ENCODE measurements at places on chromosomes 4 and X.

DNA sequence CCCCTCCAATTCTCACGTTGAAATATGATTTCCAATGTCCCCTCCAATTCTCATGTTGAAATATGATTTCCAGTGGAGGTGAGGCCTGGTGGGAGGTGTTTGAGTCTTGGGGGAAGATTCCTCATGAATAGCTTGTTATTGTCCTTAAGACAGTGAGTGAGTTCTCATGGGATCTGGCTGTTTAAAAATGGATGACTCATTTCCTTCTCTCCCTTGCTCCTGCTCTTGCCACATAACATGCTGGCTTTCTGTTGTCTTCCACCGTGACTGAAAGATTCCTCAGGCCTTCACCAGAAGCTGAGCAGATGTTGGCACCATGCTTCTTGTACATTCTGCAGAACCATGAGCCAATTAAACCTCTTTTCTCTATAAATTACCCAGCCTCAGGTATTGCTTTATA is 346.8 kb upstream of the TECRL start:
- no peak for DNase-seq

DNA sequence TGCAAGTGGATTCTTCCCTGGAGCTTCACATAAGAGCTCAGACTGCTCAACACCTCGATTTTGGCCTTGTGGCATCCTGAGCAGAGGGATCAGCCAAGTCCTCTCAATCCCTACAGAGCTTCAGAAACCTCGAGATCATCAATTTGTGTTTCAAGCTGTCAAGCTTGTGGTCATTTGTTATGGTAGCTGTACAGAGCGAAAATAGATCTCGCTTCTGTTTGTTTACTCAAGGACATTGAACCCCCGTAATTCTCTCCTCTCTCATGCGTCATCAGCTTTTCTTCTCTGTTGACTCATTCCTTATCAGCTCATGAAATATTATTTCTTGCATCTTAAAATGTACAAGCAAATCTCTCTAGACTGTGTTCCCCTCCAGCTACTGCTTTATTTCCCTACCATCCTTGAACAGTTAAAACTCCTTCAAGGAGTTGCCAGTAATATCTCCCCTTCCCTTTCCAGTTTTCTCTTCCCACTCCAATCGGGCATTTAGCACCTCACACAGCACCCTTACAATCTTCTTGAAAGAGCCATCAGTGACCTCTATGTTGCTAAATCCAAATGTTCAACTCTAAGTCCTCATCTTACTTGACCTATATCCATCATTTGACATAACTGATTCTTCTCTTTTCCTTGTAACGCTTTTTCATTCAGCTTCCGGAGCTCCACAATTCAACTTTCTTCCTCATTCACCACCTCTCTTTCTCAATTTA is 106.2 kb upstream of the FAT1 start:
- no peak for DNase-seq

- no peak for DNase-seq
These were observed 111.2 kb upstream of the ZNF827 start for GRCh38 chr4:146049802-146050201.

GRCh38 chr4:6620891-6621555 is 19.5 kb upstream of the MRFAP1 start:
- no peak for DNase-seq

GRCh38 chr4:54942721-54943120 is 182.7 kb downstream of the KDR start:
- DNase-seq = no peak

DNA sequence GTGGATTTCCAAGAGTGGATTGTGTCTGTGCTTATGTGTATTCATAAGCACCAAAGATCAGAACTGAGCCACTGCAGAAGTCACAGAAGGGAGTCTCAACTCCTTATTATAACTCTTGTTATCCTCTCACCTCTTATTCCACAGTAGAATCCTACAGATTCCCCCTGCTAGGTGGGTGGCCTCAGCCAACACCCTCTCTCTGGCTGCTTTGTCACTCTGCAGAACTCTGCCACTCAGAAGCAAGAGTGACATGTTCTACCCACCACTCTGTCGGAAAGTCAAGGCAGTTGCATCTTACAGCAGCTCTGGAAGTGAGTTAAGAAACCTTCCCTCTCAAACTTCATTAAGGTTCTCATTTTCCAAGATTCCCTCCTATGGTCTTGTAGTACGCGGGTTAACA is 41.9 kb downstream of the PTCHD1 start:
- DNase-seq = no peak

DNA sequence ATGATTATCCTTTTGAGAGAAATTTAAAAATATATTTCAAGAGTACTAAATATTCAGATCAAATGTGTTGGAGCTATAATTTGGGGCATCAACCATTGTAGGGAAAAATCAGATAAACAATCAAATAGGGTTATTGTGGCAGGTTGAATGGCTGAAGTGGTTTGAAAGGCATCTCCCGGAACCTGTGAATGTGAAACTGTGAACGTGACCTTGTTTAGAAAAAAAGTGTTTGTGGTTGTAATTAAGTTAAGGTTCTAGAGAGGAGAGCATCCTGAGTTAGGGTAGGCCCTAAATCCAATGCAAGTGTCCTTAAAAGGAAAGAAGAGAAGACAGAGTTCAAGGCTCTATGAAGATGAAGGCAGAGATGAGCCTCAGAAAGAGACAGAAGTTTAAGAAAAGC is 37.4 kb downstream of the ADGRA3 start:
- no peak for DNase-seq

DNA sequence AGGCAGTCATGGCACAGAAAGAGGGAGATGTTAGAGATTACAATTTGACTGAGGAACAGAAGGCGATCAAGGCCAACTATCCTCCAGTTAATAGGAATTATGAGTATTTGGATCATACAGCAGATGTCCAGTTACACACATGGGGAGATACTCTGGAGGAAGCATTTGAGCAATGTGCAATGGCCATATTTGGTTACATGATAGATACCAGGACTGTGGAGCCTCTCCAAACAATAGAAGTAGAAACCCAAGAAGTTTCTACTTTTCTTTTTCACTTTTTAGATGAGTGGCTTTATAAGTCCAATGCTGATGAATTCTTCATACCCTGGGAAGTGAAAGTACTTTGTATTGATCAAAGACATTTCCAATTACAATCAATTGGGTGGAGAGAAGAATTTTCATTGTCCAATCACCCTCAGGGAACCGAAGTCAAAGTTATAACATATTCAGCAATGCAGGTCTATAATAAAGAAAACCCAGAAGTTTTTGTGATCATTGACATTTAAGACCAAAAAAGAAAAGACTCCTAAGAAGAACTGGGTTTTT is 139.1 kb downstream of the MAB21L2 start:
- DNase-seq = no peak

DNA sequence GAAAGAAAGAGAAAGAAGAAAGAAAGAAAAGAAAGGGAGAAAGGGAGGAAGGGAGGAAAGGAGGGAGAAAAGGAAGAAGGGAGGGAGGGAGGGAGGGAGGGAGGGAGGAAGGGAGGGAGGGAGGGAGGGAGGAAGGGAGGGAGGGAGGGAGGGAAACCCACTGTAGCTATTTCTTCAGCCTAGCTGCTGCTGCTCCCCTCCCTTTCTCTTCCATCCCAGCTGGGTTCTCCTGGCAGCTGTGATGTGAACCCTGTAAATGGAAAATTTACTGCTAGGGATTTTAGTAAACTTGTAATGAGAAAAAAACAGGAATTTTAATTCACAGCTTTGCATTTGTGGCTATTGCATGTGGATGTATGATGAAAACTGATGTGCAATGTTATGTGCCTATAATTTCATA is 8.0 kb downstream of the NR0B1 start:
- no peak for DNase-seq

DNA sequence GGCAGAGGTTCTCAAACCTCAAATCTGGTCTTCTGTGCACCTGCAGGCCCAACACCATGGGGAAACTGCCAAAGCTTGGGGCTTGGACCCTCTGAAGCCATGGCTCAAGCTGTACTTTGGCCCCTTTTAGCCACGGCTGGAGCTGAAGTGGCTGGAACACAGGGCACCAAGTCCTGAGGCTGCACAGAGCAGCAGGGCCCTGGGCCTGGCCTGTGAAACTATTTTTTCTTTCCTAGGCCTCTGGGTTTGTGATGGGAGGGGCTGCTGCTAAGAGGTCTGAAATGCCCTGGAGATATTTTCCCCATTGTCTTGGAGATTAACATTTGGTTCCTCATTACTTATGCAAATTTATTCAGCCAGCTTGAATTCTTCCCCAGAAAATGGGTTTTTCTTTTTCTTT is 18.3 kb upstream of the PI4K2B start:
- no peak for DNase-seq

DNA sequence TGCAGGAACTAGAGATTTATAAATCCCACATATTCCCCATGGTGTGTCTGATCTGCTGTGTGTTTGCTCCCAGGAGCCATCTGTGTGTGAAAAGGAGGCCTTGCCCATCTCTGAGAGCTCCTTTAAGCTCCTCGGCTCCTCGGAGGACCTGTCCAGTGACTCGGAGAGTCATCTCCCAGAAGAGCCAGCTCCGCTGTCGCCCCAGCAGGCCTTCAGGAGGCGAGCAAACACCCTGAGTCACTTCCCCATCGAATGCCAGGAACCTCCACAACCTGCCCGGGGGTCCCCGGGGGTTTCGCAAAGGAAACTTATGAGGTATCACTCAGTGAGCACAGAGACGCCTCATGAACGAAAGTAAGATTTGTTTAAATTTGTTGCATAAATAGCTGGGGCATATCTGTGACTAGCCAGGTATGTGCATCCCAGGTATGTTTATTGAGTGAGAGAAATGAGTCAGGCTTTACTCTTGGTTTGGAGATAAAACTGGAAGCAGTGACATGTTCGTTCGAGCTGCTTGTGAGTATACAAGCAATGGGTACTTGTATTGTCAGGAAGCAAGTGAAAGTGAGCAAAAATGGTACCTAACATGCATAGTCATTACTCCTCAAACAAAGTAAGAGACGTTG is 89.5 kb downstream of the PTTG2 start:
- DNase-seq = no peak

GRCh38 chrX:26590849-26591248 is 374.9 kb downstream of the MAGEB5 start:
- DNase-seq = no peak

GRCh38 chrX:112223391-112223790 is 140.8 kb upstream of the TRPC5 start:
- DNase-seq = no peak

DNA sequence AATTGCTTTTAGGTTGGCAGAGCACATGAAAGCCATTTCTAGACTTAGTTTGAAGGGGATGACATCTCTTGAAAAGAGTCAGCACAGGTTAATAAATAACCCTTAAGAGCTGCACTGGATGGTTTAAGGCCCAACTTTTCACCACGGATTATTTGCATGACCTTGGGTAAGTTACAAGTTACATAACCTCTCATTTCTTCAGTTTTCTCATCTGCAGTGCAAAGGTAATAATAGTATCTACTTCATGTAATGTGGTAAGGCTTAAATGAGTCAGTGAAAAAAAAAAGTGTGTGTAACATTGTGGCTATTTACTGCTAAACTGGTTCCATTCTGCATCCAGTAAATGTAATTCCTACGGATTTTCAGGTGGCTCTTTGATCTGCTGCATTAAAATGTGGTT is 715.8 kb downstream of the CCSER1 start:
- no peak for DNase-seq

DNA sequence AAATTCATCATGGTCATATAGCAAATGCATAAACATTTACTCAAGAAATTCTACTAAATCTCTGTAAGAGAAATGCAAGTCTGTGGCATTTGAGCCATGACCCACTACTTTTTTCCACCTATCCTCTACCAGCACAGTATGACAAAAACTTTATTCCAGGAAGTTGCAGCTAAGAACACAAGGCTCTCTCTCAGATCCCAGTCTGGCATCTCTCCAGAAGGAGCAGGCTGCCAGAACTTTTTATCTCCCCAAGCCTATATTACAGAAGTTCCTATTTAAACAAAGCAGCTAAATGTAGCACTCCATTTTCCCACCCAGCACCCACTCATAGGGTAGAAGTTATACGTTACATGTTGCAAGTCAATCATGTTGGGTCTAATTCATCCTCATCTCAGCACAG is 49.3 kb upstream of the EPGN start:
- no peak for DNase-seq

Measured in activated naive CD8-positive, alpha-beta T cell treated with anti-CD3 and anti-CD28 coated beads, Interleukin-2, amount 50 U/mL, for 24 hours (primary cell).